Hippocampal formation (tissue), 2 donors: ENCODE measurements at places on chromosomes 4 and X.

DNA sequence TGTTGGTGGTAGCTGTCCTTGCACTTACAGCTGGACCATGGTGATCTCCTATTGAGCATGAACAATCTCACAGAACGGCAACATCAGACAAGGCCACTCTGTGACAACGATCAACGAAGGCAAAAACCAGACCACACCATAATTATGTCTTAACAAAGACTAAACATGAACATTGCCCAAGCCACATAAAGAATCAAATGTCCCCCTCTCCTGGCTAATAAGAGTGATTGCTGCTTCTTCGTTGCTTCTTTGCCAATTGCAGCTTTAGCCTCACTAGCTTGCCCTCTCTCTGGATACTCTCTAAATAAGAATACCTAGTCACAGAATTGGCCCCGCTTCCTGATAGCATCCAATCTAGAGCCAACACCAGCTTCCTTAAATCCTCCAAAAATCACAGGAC lies 41.5 kb upstream of the PGRMC1 start:
- no peak for DNase-seq

- DNase-seq: no peak
These were observed 2.8 kb downstream of the SFRP2 start for GRCh38 chr4:153785910-153786721.

- no peak for DNase-seq
These were observed 13.2 kb downstream of the EFHC2 start for GRCh38 chrX:44330227-44330626.

GRCh38 chr4:8645753-8646124 lies 53.2 kb downstream of the CPZ start:
- no peak for DNase-seq
